ENCODE measurements at places on chromosomes 13 and 19. TPM values are rescaled to one million over a fixed set of nuclear protein-coding genes. Genes with fewer than 3 reads are reported as not detected.
A peak's percentile ranks its signal among the peaks of the same experiment; 100 is the strongest.

DNA sequence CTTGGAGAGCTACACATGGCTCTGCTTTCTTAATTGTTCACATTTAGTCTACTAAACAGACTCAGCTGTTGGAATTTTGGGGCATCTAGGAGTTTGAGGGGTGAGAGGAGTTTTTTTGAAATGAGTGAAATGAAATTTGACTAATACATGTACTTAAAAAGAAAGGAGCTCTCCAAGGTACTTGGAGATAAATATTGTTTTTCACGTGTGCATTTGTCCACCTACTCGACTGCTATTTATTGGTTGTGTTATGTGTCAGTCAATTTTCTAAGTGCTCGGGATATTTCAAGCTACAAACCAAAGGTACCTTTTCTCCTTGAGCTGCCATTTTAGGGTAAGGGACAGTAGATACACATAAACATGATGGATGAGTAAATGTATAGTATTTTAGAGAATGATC lies 697.0 kb downstream of the LIG4 start:
- no peaks in the 10 kb centered on the region for H3K4me1 ChIP-seq
- H3K4me3 ChIP-seq = no peak overlapping the region
- H3K36me3 ChIP-seq = no peaks in the 10 kb centered on the region
- no peaks in the 10 kb centered on the region for H3K27me3 ChIP-seq
- DNase-seq = no peak

Gene TMPRSS9
- total RNA-seq = 0.19 TPM

DNA sequence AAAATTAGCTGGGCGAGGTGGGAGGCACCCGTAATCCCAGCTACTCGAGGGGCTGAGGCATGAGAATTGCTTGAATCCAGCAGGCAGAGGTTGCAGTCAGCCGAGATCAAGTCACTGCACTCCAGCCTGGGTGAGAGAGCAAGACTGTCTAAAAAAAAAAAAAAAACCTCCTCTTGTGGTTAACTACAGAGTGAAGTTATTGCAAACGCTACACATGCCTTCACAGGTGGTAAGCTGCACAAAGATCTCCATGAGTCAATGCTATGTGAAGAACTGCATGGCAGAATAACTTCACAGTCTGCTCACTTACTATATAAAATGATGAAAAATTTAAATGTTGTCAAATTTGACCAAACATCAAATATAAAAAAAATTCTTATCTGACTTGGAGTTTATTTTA lies 436.8 kb downstream of the FGF14 start:
- no peaks in the 10 kb centered on the region for H3K36me3 ChIP-seq
- DNase-seq = no peak

- no peak overlapping the region for H3K4me3 ChIP-seq
- H3K36me3 ChIP-seq = peaks cover 16% of the 10 kb centered on the region
- H3K27ac ChIP-seq = no peak overlapping the region
- H3K4me1 ChIP-seq = peaks cover 13% of the 10 kb centered on the region
Measured at GRCh38 chr19:485077-485476, 11.2 kb upstream of the MADCAM1 start.

GRCh38 chr13:46071590-46072249 lies 19.2 kb upstream of the ZC3H13 start:
- no peak overlapping the region for H3K4me3 ChIP-seq
- no peaks in the 10 kb centered on the region for H3K4me1 ChIP-seq
- H3K27me3 ChIP-seq = no peaks in the 10 kb centered on the region
- no peak for DNase-seq
- no peaks in the 10 kb centered on the region for H3K36me3 ChIP-seq
- no peak overlapping the region for H3K27ac ChIP-seq

DNA sequence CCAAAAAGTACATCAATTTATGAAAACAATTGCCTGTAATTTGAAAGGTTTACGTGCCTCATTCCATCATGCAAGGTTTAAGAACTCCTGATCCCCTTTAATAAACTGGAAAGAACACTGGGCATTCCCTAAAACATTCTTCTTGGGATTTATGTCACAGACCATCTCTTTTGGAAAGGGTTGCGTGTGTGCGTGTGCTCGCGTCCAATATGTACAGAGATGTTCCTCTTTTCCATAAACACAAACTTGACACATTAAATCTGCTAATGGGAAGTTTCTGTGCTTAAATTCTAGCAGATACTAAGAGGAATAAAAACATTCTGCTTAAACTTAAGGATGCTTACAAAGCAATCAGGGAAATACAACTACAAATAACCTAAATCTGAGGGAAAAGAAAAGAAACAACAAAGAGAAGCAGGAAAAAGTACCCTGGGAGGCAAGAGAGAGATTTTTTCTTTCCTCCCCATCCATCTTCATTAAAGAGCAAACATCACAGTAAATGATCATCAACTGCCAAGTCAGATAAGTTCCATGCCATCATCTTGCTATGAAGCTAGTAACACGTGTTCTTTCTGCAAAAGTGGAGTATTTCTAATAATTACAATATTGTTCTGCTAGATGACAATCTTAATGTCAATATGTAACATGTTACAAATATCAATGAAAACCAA lies 83.7 kb downstream of the STK24 start:
- H3K36me3 ChIP-seq = peaks cover 5% of the 10 kb centered on the region
- H3K27ac ChIP-seq = peak overlapping the region; percentile 64
- peaks cover 63% of the 10 kb centered on the region for H3K4me1 ChIP-seq
- no peak for DNase-seq
- H3K4me3 ChIP-seq = no peak overlapping the region
